ENCODE measurements at places on chromosomes 12 and 14.
A peak's percentile ranks its signal among the peaks of the same experiment; 100 is the strongest.

DNA sequence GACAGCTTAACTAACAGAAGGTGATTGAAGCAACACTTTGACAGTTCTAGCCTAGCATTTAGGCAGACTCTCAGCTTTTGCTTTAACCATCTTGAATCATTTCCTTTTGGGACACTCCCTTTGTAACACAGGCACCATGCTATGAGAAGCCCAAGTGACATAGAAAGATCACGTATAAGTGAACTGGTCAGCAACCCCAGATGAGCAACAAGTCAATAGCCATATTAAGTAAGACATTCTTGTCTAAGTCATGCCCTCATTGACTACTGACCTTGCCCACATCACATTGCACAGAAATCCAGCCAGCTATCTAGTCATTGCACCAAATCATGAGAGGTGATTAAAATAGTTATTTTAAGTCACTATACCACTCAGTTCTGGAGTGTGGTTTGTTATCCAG lies 476.8 kb downstream of the TRHDE start:
- no peak for DNase-seq

DNA sequence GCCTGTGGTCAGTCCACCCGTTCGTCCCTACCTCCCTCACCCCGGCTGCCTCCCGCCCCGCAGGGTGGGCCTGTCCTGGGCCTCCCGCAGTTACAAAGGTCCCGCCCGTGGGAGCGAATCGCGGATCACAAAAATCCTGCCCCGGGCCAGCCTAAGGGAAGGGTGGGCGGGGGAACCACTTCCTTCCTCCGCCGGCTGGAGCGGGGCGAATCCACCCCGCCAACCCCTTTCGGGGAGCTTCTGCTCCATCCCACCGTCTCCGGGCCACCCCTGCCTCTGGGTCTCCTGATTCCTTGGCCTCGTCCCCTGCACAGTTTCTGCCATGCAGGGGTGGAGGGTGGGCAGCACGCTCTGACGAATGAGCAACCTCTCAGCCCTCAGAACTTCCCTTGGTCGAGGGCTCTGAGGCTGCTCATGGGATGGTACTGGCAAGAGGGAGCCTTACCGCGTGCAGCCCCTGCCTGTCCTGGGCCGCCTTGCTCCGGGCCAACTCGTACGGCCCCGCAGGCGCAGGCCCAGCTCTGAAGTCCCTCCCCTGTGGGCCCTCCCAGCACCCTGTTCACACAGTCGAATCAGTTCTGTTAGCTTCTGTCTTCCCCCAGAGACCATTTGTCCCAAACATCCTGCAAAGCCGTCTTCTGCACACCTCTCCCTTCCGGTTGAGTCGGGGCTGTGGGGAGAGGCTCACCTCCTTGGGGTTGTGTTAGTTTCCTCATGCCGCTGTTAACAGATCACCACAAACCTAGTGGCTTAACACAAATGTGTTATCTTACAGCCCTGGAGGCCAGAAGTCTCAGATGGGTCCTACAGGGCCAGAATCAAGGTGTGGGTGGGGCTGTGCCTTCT lies 589 bp upstream of the HVCN1 start:
- DNase-seq, result no peak

DNA sequence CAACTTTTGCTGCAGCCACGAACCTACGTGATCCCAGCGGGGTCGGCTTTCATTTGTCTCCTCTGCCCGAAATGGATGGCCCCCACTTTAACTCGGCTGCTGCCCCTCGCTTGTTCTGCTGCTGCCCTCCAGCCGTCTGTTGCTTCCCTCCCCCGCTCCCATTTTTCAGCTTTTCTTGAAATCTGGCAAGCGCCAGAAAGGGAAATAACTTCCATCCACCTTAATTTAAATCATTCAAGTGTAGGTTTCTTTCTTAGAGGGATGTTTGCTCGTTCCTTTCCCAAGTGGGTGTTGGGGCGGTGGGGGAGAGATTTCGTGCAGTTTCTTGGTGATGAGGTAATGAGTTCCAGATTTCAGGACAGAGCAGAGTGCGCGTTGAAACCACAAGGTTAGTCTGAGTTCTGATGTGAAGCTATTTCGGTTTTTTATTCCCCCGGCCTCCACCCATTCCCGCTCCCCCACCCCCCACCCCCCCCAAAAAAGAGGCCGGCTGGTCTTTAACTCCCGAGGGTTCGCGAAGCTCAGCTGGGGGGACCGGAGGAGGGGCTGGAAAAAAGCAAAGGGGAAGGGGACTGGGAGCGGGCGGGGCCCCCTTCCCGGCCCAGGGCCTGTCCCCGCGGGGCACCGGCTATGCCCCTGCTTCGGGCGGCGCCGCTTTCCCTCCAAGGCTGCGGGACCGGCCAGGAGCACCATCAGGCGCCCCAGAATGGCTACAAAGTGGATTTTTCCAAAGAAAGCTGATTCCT lies 2.2 kb upstream of the ZFP36L1 start:
- no peak for DNase-seq

DNA sequence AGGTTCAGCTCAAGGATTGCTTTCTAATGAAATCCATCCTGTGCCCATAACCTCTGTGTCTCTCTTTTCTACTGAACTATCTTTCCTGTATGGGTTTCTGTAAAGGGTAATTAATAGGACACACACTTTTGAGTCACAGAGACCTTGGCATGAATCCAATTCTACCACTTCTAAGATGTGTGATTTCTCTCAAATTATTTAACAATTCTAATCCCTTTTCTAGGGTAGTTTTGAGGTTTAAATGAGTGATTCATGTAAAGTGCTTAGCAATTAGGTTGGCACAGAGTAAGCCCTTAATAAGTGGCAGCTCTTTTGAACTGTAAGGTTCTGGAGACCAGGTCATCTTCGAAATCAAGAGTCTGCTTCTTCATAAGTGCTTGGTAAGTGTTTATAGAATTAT lies 202.7 kb downstream of the RASSF9 start:
- no peak for DNase-seq

- peak; percentile 32 for DNase-seq
These were observed 28.4 kb upstream of the MON2 start for GRCh38 chr12:62438098-62438692.

GRCh38 chr14:94689218-94689984 lies 77.2 kb downstream of the SERPINA3 start:
- DNase-seq, result no peak

DNA sequence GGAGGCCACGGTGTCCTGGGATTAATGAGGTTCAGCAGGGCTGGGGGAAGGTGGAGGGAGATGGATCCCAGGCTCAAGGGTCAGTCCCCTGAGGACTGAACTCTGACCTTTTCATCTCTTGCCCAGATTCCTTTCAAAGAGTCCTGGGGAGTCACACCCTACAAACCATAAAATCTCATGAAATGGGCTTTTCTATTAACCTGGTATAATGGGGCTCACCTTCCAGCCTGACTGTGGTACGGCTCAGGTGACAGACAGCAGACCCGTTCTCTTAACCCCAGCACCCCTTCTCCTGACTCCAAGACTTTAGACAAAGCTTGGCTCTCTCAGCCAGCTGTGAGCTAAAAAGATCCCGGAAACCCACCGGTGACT lies 268.2 kb downstream of the ADGRD1 start:
- DNase-seq, result no peak

DNA sequence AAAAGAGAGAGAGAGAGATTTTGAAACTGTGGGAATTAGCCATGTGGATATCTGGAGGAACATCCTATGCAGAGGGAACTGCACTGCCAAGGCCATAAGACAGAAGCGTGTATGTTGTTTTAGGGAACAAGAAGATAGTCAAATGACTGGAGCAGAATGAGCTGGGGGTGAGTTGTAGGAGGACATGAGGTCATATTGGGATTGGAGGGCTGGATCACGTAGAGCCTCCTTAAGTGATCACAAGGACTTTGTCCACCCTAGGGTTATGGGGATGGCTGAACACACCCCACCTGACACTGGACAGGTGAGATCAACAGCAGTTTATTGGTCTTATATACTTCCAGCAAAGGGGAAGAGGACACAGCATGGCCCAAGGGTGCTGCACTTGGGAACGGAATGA lies 8.2 kb upstream of the CGRRF1 start:
- no peak for DNase-seq

- DNase-seq, result no peak
These were observed 76.9 kb downstream of the OTX2 start for GRCh38 chr14:56733396-56733795.

GRCh38 chr12:74349925-74350324 lies 187.7 kb upstream of the ATXN7L3B start:
- no peak for DNase-seq

- DNase-seq, result peak; percentile 24
These were observed 70.1 kb downstream of the PHETA1 start for GRCh38 chr12:111298582-111299436.

GRCh38 chr14:42316693-42317092 lies 710.0 kb downstream of the LRFN5 start:
- DNase-seq, result no peak

GRCh38 chr12:82517808-82518207 lies 159.5 kb downstream of the METTL25 start:
- no peak for DNase-seq

DNA sequence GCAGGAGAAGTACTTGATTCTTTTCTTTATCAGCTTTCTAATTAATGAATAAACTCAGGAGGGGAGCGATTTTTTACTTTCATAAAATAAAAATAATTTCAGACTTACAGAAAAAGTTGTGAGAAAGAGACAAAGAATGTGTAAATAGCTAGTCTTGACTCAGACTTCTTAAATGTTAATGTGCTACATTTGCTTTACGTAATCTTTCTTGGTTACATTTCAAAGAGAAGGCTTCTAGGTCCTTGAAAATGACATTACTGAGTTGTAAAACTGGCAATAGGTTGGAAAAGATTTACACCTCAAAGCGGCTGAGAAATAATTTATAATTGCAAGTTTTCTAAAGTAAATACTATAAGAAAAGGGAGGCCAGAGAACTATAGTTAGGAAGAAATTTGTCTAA lies 28.6 kb downstream of the GABARAPL1 start:
- no peak for DNase-seq

DNA sequence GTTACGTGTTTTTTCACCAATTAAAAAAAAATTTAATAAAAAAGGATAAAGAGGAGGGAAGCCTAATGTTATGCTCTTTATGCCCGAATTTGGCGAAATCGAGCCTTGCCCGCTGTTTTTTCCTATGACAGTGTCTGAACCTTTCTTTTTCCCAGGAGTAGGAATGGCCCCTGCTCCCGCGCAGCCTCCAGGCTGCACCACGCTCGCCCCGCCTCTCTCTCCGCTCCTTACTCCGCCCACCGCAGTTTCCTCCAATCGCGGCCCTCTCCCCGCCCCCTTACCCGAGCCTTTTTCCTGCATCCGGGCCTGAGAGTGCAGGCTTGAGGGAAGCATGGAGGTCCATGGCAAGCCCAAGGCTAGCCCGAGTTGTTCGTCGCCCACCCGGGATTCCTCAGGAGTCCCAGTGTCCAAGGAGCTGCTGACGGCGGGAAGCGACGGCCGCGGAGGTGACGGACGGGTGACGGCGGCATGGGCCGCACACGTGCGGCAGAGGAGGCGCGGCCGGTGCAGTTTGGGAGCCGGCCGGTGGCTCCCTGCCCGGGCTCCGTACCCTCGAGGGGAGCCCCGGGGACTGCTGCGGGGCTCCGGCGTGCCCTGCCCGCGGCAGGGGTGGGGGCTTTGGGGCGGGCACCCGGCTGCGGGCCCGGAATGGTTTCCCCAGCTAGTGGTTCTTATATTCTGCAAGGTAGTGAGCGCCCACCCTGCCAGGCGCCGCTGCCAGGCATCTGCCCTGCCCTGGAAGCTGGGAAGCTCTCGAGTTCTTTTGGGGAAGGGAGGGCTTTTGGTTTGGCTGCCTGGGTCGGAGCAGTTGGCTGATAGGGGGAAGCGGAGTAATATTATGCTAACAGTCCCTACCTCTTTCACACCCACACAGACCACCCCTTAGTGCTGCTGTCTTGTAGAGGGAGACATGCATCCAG lies at the start of gene NOPCHAP1:
Gene NOPCHAP1, plus strand, starts transcription at position 295 of the 920 bp plus-strand sequence. Its CDS starts 37 bp downstream, at position 332.
- DNase-seq, result peak; percentile 70

DNA sequence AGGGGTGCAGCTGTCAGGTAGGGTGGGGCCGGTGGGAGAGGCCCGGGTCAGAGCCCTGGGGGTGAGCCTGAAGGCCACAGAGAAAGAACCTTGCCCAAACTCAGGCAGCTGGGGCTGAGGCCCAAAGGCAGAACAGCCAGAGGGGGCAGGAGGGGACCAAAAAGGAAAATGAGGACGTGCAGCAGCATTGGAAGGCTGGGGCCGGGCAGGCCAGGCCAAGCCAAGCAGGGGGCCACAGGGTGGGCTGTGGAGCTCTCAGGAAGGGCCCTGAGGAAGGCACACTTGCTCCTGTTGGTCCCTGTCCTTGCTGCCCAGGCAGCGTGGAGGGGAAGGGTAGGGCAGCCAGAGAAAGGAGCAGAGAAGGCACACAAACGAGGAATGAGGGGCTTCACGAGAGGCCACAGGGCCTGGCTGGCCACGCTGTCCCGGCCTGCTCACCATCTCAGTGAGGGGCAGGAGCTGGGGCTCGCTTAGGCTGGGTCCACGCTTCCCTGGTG lies 10.5 kb downstream of the MMP14 start:
- DNase-seq, result no peak

- no peak for DNase-seq
These were observed 109.1 kb upstream of the MAX start for GRCh38 chr14:65211341-65211987.

DNA sequence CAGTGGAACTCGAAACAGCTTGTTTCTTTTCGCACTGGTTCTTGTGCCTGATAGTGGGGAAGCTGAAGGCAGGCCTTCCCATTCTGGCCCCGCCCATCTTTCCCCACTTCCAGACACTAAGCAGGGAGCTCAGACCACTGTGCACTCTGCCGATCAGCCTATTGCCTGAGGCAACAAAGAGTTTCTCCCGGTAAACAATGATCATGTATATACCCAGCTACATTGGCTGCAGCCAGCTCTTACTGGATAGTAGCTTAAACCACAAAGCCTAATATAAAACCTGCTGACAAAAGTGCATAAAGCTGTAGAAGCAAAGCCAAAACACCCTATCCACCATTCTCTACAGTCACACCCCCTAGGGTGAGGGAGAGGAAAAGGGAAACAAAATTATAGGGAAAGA lies 24.7 kb upstream of the GLIPR1 start:
- DNase-seq, result no peak

DNA sequence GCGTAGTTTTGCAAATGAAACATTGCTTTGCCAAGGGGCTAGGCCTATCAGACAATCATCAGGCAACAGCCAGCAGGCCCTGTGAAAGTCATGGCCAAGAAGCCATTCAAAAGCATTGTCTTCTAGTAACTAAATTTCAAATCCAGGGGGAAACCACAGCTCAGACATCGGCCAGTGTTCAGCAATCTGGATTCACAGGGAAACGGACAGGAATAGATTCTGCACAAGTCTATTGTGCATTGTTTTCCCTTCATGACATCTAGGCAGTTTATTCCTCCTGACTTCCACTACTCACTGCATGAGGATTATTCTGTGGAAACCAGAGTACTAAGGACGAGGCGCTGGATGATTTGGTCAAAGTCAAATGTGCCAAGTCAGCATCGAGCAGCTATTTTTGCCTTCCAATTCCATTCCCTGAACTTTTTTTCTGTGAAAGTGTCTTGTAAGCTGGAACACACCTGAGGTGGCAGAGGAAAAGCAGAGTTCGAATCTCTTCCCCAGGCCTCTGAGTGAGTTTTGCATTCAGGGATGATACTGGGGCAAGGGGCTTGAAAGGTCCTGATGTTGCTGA lies 75.4 kb downstream of the VCPKMT start:
- DNase-seq, result no peak

GRCh38 chr14:28254768-28255167 lies 511.8 kb upstream of the FOXG1 start:
- DNase-seq, result no peak
